ENCODE measurements at places on chromosomes 3 and 15.

GRCh38 chr3:152097120-152097519 is 171.6 kb upstream of the MBNL1 start:
- no peak for DNase-seq

- DNase-seq, result no peak
Measured at GRCh38 chr15:38512901-38513300, 51.7 kb downstream of the RASGRP1 start.

DNA sequence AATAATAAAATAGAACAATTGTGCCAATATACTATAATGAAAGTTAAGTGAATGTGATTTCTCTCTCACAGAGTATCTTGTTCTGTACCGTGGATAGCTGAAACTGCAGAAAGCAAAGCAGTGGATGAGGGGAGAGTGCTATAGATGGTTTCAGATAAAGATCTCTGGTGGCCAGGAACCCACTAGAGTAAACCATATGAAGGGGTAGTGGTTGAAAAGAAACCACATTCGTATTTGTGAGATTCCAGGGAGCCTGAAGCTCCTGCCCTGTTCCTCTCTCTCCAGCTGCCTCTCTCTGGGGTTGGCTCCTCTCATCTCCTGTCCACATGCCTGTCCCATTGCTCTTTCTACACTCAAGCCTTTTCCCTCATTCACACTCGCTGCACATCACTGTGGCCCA is 8.9 kb downstream of the ABHD17C start:
- DNase-seq, result no peak

GRCh38 chr3:10629671-10630040 is 124.3 kb upstream of the ATP2B2 start:
- no peak for DNase-seq

- DNase-seq, result peak; percentile 40
Measured at GRCh38 chr3:152299249-152299976, 30.7 kb downstream of the MBNL1 start.

DNA sequence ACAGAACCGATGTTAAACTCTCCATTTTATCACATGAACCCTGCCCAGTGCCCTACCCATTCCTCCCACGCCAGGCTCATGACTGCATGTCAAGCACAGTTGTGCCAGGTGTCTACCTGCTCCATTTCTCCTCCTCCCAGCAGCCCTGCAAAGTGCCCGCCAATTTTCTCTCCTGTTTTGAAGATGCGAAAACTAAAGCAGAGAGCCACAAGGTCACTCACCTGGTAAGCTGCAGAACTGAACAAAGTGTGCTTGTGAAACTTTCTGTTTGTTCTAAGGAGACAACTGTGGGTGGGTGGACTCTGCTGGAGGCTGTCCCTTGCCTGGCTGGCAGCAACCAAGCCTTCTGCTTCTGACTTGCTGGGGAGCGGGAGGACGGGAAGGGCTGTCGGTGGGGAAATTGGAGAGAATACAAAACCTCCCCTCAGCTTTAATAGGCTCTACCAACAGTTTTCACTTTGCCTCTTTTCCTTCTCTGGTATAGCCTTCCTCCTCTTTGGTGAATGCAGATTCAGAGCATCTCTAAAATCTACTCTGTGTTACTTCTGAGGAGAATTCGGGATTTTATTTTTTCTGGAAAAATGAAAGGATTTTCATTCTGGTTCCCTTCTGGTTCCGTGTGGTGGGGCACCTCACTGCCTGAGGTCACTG is 23.0 kb downstream of the LIMD1 start:
- no peak for DNase-seq

GRCh38 chr3:50317300-50317699 is 5.2 kb downstream of the HYAL2 start:
- DNase-seq, result no peak

GRCh38 chr3:133860519-133860918 is 35.2 kb downstream of the RAB6B start:
- DNase-seq, result no peak

GRCh38 chr3:193572426-193572908 is 17.8 kb upstream of the ATP13A4 start:
- no peak for DNase-seq

DNA sequence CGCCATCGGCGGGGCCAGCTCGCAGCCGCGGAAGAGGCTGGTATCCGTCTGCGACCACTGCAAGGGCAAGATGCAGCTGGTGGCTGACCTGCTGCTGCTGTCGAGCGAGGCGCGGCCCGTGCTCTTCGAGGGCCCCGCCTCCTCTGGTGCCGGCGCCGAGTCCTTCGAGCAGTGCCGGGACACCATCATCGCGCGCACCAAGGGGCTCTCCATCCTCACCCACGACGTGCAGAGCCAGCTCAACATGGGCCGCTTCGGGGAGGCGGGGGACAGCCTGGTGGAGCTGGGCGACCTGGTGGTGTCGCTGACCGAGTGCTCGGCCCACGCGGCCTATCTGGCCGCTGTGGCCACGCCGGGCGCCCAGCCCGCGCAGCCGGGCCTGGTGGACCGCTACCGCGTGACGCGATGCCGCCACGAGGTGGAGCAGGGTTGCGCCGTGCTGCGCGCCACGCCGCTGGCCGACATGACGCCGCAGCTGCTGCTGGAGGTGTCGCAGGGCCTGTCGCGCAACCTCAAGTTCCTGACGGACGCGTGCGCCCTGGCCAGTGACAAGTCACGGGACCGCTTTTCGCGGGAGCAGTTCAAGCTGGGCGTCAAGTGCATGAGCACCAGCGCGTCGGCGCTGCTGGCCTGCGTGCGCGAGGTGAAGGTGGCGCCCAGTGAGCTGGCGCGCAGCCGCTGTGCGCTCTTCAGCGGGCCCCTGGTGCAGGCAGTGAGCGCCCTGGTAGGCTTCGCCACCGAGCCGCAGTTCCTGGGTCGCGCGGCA is 1.8 kb downstream of the TLNRD1 start:
- DNase-seq, result peak; percentile 88

DNA sequence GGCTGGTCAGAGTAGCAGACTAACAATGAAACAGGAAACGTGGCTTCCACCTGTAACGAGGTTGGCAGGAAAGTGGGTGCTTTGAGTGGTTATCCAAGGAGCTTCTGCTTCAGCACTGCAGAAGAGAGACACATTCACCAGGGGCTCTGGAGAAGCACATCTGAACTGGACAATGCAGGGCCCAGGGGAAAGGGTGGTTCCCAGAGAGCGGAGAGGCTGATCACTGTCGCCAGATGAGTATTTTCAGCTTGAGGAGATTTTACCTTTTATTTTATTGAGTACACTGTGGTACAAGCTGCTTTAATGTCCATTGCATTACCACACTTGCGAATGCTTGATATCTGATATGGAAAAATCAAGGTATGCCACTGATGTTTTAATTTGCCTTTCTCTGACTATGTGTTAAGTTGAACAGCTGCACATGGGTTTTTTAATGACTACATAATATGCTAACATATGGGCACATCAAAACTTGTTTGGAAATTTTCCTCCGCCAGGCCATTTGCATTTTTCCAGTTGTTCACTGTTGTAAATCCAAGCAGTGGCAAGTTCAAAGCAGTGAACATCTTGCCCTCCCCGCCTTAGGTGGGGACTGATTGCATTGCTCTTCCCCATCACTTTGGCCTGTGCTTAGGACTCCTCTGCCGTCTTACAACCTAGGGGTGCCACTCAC is 52.1 kb downstream of the LRTM1 start:
- DNase-seq, result no peak

DNA sequence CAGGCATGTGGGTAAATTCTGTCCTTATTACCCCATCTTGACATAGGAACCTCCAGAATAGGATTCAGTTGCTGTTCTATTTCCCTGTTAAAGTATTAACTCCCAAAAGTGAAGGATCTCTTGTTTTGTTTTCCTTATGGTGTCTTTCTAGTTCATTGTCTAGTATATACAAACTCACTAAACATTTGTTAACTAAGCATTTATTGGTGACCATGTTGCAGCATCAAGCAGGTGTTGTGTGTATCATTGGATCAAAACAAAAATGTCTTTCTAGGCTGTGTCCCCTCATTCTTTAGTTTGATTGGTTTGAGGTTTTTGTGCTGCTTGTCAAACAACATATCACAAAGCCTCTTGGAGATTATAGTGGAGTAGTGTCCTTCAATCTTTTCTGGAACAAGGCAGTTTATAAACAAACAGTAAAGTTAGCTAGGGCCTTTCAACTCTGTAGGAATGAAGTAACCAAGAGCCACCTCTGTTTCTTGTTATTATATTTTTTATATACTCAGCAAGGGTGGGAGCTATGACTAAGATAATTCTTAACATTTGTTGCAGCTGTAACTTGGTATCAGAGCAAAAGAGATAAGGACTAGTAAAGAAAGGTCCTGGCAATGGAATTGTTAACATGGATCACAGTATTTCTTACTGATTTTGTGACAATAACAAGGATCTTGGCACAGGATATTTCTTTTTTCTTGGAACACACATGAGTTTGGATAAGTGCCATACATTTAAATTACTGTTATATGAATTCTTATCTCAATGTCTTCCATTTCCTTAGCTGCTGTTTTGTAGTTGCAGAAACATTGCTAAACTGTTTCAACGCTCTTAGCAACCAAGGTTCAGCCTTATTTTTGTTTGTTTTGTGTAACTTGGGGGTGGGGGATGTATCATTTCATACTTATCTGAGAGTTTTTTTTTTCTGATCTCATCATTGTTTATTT is 49.3 kb downstream of the TMOD3 start:
- DNase-seq, result no peak

GRCh38 chr3:85604641-85605040 is 645.9 kb downstream of the CADM2 start:
- DNase-seq, result no peak

- no peak for DNase-seq
Measured at GRCh38 chr3:160928183-160928726, 172.2 kb downstream of the PPM1L start.

- DNase-seq, result no peak
Measured at GRCh38 chr3:170835336-170835735, 34.7 kb downstream of the RPL22L1 start.

- DNase-seq, result peak; percentile 75
Measured at GRCh38 chr15:81023483-81024264, 23.0 kb downstream of the TLNRD1 start.

DNA sequence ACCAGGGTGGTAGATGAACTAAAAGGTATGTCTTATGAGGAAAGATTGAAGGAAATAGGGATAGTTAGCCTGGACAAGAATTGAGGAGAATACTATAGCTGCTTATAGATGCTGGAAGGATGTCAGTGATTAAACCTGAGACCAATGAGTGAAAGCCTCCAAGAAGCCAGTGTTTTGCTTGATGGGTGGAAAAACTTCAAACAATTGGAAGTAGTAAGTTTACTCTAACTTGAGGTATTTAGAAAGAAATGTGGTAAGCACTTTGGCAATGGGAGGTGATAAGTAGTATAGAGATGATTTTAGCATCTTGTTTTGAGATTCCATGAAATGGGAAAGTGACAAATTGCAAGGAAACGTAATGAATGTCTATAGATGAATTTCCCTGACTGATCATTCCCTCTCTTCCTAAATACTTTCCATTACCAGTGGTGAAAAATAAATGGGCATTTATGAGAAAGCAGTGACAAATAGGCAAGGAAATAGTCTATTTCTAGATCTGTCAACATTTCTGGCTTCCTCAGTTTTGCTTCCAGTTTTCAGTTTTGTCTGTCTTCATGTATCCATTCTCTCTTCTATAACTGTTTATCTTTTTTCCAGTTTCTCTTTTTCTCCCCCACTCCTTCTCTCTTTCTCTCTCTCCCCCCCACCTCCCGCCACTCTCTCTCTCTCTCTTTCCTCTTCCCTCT is 19.2 kb downstream of the SLC15A2 start:
- DNase-seq, result no peak

- DNase-seq, result peak; percentile 33
Measured at GRCh38 chr3:16467393-16467792, 46.1 kb downstream of the RFTN1 start.

DNA sequence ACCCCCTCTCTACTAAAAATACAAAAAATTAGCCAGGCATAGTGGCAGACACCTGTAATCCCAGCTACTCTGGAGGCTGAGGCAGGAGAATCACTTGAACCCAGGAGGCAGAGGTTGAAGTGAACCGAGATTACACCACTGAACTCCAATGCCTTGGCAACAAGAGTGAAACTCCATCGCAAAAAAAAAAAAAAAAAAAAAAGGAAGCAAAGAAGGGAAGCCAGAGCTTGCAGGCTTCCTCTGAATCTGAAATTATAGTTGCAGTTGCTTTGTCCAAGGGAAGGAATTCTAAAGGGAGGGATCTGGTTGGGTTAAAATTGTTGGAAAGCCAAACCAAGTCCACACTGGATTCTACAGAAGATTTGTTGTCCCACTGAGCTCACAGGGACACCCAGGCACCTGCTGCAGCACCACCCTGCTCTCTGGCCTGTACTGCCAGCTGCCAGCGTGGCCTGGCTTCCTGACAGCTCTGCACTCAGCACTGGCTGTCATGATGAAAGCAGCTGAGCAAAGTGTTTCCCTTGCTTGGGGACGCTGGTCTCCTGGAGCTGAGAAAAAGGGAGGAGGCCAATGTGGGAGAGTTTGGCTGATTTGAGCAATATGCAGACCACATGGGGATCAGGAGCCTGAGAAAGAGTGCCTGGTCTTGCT is 88.8 kb upstream of the HES1 start:
- peak; percentile 58 for DNase-seq

GRCh38 chr3:69740103-69741021 is 1.1 kb downstream of the MITF start:
- DNase-seq, result peak; percentile 92

DNA sequence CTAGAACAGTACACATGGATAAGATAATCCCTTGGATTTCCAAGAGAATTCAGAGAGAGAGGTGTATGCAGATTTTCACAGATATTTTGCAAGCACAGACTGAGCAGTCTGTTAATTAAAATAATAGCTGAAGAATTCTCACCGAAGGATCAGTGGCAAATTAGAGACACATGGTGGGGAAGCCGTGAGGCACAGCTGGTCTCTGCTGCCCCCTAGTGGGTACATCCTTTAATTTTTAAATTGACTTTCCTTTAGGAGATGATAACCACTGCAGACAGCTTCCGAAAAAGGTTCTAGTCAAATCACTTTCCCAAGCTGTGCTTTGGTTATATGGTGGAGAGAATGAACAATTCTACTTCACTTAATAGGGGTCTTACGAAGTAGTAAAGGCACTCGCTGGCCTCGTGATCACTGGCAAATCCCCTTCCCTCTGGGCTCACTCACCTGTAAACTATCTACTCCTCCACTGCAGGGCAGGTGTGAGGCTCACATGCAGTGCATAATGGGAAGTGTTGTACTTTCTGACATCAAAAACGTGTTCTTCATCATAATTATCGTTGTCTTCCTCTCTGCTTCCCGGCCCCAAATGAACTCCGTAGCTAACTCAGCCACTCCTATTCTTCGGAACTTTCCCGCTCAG is 19.5 kb downstream of the MESD start:
- peak; percentile 41 for DNase-seq
